ENCODE measurements at places on chromosomes 4 and X.

- peak; percentile 1 for DNase-seq
Measured at GRCh38 chr4:129167640-129168260, 71.8 kb downstream of the C4orf33 start.

DNA sequence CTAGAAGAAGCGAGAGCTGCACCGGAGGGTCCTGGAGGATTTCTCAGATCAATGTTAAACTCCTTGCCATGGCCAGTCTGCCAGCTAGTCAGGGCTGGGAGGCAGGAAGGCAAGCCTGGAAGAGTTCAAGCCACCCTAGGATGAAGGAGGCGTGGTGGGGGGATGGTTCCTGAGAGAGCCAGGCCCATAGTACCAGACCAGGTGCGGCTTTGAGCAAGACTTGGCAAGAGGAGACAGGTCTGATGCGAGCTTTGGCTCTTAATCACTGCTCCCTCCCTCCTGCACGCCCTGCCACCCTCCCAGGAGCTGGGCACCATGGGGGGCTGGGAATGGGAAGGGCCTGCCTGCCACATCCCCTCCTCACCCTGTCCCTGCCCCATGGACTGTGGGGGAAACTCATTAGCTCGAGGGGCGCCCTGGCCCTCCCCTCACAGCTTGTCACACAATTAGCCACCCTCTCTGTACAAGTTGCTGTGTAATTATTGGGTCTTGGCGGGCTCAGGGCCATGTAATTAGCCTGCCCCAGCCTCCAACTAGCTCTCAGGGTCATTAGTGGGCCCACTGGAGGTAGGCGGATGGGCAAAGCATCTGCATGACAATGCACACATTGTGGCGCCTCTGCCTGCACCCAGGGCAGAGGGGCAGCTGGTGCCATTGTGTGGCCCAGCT is 50.3 kb downstream of the EFNB1 start:
- no peak for DNase-seq

GRCh38 chr4:144710526-144710912 is 64.6 kb downstream of the HHIP start:
- no peak for DNase-seq

DNA sequence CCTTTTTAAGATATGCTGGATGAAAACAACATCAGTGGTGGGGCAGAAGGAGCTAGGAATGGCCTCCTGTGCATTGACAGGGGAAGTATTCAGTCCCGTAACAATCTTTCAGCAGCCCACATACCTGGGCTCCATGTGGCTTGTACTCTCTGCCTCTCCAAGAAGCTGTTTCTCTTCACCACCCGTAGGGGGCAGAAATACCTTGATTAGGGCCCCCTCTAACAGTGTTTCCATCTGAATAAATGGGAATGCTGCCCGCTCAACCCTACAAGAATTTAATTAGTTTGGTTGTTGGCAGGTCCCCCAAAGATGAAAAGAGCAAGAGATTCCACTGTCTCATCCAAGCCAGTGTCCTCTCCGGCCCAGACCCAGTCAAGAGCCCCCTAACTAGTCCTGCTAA is 155.2 kb downstream of the SMIM20 start:
- DNase-seq, result peak; percentile 40

- DNase-seq, result no peak
Measured at GRCh38 chr4:19375136-19375804, 876.4 kb upstream of the SLIT2 start.

DNA sequence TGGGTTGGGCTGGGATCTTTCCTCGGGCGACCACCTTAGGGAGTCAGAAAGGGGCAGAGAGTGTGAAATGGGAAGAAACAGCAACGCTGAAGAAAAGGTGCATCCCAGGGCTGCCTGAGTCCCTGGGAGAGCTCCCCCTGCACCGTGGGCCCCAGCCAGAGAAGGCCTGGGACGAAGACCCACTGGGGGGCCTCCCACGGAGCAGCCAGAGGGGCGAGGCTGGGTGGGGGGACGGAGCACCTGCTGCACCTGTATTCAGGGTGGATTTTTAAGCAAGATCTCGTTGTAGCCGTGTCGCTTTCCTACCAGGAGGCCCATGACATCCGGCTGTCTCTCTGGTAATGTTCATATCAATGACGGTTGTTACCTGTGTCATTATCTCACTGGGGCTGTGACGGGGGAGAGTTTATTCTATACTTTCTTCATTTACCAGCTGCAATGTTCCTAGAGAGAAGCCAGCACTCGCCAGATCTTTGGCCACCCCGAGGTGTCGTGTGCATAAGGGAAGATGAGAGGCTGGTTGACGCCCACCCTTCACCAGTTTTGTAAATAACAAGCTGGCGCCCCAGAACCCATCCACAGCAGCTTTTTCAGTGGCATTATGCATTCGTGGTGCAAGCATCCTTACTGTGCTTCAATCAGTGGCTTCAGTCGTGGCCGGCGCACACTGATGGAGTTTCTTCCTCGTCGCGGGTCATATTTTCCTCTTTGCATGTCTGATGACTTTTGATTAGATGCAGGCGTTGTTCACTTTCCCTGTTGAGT is 5.6 kb upstream of the PCGF3 start:
- no peak for DNase-seq

DNA sequence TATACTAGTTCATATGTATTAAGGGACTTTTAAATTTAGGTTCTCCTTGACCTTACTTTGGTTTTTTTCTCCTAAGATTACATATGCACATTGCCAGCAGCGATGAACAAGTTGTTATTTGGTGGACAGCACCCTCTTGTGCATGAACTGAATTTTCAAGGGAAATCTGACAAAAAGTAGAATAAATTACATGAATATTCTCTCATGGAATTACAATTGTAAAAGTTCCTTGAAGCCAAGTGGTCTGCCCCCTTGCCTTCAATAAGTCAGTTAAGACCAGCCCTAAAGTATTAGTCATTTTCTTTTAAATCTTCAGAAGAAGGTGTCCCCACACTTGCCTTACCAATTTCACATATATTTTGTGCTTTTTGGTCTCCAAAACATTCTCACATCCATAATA is 30.7 kb upstream of the SMARCA5 start:
- DNase-seq, result peak; percentile 56

DNA sequence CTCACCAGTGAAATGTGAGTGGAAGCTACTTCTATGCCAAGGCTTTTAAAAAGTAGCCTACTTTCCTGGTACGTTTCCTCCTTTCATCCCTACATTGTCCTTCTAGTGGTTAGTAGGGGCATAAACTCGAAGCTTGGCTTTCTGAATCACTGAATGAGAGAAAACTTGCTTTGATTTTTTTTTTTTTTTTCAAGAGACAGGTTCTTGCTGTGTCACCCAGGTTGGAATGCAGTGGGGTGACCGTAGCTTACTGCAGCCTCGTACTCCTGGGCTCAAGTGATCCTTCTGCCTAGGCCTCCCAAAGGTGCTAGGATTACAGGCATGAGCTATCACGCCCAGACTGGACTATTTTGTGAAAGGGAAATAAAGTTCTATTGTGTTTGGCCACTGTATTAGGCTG is 89.1 kb upstream of the IGFBP7 start:
- DNase-seq, result peak; percentile 57

GRCh38 chr4:180811556-180811955 is 1431.6 kb upstream of the TENM3 start:
- no peak for DNase-seq

- DNase-seq, result no peak
Measured at GRCh38 chrX:145003443-145003842, 243.9 kb upstream of the SPANXN1 start.
